Activated CD4-positive, alpha-beta T cell treated with anti-CD3 and anti-CD28 coated beads, Interleukin-2, amount 10 ng/mL, durations not matched to agents 7 days and 5 days (primary cell): ENCODE measurements at places on chromosomes 16 and 17. TPM values are rescaled to one million over a fixed set of nuclear protein-coding genes. Genes with fewer than 3 reads are reported as not detected.

DNA sequence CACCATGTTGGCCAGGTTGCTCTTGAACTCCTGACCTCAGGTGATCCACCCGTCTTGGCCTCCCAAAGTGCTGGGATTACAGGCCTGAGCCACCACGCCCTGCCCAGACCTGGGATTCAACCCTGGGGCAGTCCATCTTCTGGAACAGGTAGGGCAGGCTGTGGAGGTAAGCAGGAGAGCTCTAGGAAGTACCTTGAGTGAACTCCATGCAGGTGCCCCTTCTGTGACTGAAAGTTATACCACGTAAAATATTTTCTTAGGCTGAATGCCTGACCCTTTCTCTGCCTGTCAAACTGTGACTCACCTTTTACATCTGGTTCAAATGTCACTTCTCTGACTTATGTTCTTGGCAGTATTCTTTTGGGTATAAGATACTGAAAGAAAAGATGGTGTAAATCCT is 86.7 kb upstream of the ELAC2 start:
- no peak for DNase-seq

DNA sequence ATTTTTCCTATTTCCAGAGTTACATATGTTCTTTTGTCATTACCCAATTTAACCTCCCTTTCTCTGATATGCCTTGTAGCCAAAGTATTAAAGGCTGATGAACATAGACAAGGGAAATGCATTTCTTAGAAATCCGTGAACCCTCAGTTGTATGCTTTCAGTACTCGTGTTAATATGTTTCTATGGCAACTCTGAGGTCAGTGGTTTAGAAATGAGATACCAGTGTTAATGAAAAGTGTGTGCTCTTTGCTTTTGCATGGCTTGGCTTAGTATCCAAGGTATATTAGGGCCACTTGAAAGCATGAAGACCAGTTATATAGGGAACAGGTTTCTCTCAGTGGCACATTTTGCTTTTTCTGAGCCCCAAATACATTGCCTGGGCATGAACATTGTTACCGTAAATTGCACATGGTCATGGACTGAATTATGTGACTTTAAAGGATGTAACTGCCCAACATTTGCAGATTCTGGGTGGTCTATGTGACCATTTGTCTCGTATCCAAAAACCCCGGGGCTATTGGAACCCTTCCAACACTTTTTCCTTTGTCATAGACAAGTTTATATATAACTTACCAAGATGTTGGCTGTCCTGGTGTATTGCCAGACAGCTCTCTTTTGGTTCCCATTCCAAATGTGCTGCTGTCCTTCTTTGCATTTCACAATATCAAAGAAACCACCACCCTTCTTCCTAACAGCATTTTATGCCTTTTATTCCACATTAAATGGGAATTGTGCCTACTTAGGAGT is 17.5 kb downstream of the ABHD15 start:
- no peak for DNase-seq

DNA sequence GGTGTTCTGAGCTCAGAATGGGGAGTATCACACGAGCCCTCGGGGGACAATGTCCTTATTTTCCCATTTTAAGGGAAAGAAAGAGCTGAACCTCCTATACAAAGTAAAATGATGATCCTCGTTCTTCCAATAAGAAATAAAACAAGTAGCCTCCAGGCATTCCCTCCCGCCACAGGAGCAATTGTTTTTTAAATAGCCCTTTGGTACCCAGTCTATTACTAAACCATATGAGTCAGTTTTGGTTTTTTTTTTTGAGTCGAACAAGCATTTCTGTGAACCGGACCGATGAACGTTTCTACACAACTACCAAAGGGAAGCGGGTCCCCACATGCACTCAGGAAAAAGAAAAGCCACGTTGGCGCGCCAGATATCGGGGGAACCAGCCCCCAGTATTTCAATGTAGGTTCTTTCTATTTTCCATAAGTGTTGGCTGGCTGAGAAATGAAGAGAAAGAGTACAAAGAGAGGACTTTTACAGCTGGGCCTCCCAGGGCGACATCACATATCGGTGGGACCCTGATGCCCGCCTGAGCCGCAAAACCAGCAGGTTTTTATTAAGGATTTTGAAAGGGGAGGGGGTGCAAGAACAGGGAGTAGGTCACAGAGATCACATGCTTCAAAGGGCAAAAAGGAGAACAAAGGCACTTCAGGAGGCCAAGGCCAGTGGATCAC is 3.8 kb upstream of the DCXR start:
- DNase-seq: no peak

DNA sequence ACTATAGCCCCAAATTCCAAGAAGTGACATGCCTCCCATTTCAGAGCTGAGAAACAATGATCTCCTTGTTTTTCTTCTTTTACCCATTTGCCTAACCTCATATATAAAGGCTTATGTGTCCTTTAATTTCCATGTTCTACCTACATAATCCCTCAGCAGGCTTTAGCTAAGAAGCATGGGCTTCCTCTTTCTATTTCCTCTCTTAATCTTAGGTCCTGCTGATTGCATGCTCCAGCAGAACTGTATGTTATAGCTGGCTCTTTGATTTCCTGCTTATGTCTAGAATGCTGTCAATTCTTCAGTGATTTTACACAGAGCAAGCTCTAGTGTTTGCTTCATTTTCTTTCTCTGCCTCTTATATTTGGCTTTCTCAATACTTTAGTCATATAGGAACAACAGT is 151.7 kb upstream of the COX10 start:
- no peak for DNase-seq

DNA sequence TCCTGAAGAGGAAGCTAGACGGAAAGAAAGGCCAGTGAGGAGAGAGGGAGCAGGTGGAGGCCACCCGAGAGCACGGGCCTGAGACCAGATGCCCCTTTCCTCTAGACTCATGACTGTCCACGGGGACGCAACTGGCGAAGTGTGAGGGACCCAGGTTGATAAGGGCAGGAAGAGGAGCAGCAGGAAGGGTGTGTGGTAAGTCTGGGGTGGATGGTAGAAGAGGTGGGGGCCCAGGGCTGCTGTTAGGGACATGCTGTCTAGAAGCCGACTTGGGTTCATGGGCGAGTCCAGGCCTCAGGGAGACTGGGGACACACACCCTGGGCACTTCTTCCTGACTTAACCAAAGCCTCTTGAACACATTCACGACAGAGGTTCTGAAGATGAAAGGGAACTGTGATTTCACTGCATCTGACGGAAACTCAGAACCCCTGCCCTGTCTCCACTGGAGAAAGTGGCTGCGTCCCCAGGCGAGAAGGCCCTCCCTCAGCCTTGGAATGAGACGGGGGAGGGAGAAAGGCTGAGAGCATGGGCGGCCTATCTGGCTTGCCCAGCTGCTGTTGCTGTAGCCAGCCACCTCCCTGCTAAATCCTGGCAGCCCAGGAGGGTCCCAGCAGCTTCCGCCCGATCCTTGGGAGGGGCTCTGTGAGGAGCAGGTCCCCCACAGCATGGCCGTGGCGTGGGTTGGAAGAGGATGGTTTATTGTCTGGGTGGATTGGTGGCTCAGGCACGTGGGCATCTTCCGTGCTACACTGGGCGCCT is 6.0 kb downstream of the HIC1 start:
- DNase-seq: no peak

DNA sequence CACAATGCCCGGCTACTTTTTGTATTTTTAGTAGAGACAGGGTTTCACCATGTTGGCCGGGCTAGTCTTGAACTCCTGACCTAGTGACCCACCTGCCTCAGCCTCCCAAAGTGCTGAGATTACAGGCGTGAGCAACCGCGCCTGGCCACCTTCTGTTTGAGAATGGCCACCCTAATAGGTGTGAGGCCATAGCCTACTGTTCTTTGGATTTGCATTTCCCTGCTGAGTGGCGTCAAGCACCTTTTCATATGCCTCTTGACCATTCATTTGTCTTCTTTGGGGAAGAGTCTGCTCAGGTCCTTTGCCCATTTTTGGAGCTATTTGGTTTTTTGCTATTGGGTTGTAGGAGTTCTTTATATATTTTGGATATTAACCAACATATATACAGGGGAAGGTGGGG is 276.7 kb downstream of the PARN start:
- DNase-seq: no peak

DNA sequence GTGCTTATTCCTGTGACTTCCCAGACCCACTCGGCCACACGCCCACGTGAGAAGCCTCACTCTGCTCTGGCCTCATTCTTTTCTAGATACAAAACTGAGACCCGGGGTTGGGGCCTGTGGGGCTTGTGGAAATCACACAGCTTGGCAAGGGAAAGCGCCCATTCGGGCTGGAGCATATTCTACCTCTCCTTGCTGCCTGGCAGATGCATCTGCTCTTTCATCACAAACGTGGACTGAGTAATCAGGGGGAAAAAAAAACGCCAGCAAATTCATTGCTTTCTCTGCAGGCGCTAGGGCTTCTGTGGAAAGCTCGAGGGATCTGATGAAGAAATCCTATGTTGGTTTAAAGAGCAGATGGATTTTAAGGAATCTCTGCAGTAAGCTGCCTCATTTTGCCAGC is 44.4 kb downstream of the DNAH9 start:
- DNase-seq: no peak

GRCh38 chr16:52825892-52826291 is 226.8 kb downstream of the CHD9NB start:
- DNase-seq: no peak

DNA sequence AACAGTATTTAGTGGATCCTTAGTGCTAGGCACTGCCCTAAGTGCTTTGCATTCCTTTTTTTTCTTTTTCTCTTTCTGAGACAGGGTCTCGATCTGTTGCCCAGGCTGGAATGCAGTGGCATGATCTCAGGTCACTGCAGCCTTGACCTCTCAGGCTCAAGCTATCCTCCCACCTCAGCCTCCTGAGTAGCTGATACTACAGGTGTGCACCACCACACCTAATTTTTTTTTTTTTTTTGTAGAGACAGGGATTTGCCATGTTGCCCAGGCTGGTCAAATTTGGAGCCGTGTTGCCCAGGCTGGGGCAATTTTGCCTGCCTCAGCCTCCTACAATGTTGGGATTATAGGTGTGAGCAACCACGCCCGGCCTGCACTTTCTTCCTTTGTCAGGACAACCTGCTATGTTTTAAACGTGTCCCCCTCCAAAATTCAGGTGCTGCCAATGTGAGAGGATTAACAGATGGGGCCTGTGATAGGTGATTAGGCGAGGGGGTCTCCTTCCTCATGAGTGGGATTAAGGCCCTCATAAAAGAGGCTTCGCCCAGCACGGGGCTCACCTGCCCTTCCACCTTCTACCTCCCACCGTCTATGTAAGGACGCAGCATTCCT is 5.4 kb downstream of the NQO1 start:
- no peak for DNase-seq

DNA sequence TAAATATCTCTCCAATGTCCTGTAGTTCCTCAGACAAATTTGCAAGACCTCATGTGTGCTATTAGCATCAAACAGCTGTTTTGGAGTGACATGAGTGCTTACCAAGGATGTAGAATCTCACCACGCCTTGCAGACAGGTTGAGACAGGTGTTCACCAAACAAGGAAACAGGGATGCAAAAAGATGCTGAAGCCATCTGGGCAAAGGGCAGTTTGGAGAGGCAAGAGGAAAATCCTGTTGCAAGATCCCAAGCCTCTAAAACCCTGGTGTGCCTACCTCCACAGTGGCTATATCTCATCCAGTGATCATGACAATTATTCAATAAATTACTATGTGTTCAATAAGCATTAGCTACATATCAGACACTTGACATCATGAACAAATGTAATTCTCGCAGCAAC is 373.7 kb downstream of the SOX9 start:
- no peak for DNase-seq

DNA sequence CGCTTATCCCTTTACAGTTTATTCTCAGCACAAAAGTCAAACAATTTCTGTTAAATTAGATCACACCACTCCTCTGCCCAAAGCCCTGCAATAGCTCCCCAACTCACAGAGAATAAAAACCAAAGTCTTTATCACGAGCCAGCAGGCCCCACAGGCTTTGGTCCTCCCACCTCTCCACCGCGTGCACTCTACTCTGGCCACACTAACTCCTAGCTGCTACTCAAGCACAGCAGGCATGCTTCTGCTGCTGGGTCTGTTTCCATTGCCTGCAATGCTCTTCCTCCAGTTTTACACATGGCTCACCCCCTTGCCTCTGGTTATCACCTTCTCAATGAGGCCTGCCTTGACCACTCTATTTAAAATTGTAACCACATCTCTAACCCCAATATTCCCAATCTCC is 27.6 kb downstream of the HELZ start:
- no peak for DNase-seq

DNA sequence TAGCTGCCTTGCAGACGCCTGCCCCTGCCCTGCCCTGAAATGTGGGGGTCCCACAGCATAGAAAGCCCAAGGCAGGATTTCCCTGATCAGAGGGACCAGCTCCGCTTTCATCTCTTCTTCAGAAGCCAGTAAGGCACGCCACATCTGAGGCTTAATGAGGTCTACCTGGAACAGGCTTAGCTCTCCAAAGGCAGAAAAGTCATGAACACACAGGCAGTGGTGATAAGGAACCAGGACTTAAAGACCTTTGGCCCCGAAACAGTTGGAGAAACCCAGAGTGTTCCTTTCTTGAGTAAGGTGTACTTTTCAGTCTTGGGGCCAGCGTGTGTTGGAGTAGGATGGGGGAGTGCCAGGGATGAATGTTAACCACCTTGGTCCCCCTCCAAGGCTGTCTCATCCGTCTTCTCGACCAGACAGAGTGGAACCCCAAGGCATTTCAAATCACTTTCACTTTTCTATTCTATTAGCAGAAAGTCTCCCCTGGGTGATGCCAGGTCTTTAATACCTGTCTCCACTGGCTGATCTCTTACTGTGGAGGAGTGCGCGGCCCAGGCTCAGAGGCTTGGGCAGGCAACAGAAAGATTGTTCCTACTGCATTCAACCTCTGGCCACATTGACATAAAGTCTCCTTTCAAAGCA is 43.9 kb downstream of the TMEM186 start:
- DNase-seq: no peak

DNA sequence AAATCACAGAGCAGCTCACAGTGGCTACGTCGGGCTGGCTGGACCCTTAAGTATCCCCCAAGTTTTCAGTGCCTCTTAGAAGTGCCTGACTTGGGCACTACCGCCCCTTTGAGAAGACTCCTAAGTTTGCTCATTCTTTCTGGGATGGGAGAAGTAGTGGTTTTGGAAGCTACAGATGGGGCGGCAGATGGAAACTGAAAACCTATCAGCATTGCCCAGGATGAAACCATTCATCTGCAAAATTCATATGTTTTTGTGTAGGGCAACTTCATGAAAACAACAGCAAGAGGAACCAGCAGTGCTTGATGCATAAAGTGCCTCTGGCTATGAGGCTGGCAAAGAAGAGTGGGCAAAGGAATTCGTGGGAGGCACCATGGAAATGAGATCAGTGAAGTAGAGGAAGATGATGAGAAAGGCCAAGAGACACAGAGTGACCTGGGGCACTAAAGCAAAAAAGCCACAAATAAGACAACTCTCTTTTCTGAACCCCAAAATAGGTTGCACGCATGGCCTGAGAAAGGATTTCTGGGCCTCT is 277.1 kb downstream of the XYLT1 start:
- DNase-seq: no peak

The HBA2 gene
- total RNA-seq: 0.40 TPM

The FA2H gene
- not detected for total RNA-seq
